ENCODE measurements at places on chromosomes 16 and 17. TPM values are rescaled to one million over a fixed set of nuclear protein-coding genes. Genes with fewer than 3 reads are reported as not detected.

The MPP2 gene
- total RNA-seq = 2.0 TPM

The GRAPL gene
- not detected for total RNA-seq

The ALOX15B gene
- total RNA-seq = 0.18 TPM

The SCGB1C2 gene
- total RNA-seq = not detected

The RAMP2 gene
- total RNA-seq = 0.14 TPM

Measured in smooth muscle cell of bladder (primary cell).